ENCODE measurements at places on chromosomes 1 and 21.

DNA sequence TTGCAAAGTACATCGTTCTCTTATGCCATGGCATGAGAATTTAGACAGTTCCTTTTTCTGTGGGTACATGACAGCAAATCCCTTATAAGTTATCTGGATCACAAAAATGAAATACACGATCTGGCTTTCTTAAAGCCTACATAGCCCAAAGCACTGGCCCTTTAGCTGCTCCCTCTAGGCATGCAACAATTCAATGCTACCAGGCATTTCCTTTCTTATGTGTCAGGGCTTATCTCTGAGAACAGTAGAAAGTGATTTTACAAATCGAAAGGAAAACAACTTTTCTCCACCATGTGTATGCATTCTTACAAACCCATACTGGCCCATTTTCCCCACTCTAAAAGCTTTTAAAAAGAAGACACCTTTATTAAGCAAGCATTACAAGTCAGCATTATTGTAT, 139.7 kb downstream of the GRIK1 start:
- no peak for DNase-seq

GRCh38 chr1:212147581-212148033, 112.1 kb downstream of the DTL start:
- no peak for DNase-seq

DNA sequence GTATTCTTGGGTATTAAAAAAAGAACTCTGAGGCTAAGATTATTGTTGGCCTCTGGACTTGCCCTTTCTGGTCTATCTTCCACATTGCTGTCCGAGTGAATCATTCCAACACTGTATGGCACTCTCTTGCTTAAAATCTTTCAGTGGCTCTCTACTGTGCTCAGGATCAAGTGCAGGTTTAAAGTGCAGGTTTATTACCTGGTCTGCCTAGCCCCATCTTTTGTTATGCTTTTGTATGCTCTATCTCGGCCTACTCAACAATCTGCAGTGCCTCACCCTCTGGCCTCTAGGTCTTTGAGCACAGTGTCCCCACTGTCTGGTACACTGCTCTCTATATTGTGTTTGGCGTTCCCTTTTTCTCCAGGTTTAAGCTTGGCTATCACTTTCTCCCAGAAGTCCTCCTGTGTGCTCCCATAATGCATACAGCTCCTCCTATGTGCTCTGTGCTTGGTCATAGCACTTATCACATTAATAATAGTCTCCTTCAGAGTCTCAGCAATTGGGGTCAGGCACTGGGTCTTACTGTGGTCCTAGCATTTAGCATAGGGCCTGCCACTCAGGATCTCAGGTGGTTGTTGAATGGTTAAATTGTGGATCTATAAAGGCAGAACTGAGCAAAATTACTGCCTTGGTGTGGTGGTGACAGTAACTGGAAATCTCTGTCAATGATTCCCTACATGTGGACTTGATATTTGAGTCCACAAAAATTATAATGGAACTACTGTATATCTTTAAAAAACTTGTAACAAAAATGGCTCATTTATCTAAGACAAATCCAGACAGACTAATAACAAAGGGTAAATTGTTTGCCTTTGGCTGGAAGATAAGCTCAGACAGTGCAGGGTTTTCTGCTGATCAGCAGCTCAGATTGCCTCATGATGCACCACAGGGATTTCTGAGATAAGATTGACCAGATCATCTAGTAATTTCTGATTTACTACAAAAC, 10.6 kb upstream of the LDLRAD1 start:
- DNase-seq = no peak

DNA sequence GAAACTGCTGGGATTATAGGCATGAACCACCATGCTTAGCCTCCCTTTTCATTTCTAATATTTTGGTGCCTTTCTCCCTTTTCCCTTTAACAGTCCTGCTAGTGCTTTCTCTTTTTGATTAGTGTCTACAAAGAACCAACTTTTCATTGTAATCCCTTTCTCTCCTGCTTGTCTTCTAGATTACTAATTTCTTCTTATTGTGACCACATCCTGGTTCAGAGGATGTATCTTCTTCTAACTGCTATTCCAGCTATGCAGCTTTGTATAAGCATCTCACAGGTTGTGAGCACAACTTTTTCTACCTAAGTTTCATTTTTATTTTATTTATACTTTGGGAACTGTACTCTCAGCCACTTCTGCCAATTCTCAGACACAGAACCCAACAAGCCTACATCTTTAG, 14.7 kb downstream of the ZNF648 start:
- DNase-seq = no peak

- no peak for DNase-seq
Measured at GRCh38 chr1:36869054-36869453, 165.3 kb downstream of the GRIK3 start.

DNA sequence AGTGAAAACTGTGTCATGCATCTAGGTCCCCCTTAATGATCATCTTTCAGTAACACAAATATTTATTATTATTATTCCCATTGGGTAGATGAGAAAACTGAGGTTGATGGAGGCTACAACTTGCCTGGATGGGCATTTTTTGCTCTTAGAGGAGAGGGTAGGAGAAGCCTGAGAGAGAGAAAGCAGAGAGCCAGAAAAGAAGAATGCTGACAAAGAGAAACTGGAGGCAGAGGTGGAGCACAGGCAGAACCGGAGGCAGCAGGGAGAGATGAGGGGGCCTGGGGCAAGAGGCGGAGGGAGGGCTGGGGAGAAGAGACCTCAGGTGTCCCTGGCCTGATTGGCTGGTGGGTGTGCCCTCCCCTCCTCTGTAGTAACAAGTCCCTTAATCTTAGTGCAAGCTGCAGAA, 4.1 kb downstream of the BLACAT1 start:
- DNase-seq = no peak

DNA sequence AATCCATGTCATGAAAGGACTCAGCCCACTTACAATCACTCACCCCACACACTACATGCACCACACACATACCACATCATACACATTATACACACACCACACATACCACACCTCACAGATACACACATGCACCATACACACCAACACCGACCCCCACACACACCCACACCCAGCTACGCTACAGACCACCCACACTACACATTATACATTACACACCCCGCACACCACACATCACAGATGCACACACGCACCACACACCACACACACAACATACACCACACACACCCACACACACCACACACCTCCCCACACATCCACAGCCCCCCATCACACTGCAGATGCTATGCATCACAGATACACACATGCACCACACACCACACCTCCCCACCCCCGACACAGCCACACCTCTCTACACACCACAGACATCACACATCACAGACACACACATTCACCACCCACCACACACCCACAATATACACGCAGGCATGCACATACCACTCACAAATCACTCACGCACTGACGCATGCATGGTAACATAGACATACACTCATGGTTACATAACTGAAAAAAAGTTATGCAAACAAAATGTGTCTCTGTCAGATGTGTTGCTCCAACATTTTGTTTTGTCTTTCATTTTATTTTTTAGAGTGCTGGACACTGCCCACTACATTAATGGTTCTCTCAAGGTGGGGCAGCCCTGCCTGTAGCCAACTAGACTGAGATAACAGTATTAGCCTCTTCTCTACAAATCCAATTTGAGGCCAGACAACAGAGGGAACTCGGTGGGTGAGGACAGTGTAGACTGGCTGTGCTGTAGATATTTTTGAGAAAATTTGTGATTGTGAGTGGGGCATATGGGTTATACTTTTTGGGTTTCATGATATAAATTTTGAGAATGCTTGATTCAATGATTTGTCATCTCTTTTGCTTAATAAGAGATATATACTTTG, 15.2 kb upstream of the PGBD2 start:
- no peak for DNase-seq

- DNase-seq = no peak
Measured at GRCh38 chr1:167221126-167221737, 546 bp downstream of the POU2F1 start.

DNA sequence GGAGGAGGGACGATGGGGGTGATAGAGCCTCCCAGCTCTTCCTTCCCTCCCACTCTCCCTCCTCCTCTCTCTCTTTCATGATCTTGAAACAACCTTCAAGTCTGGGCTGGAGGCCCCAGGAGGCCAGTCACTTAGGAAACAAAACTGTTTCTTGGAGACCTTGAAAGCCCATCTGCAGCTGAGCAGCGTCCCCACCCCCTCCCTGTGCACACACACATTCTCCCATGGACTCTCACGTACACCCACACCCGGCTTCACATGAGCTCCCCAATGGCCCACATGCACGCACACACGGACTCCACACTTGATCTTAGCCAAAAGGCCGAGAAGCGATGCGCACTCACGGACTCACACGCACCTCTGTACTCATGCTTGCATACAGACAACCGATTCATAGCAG, 3.2 kb upstream of the ATP1A2 start:
- DNase-seq = no peak

- no peak for DNase-seq
Measured at GRCh38 chr1:160726498-160727315, 12.3 kb upstream of the SLAMF7 start.

GRCh38 chr1:182633657-182634281, 29.6 kb upstream of the RGS16 start:
- DNase-seq = no peak

GRCh38 chr1:35924838-35925237, 6.1 kb upstream of the AGO3 start:
- no peak for DNase-seq

- DNase-seq = no peak
Measured at GRCh38 chr1:9341301-9341845, 48.7 kb downstream of the SPSB1 start.

- DNase-seq = no peak
Measured at GRCh38 chr1:30403726-30404125, 319.7 kb downstream of the MATN1 start.

DNA sequence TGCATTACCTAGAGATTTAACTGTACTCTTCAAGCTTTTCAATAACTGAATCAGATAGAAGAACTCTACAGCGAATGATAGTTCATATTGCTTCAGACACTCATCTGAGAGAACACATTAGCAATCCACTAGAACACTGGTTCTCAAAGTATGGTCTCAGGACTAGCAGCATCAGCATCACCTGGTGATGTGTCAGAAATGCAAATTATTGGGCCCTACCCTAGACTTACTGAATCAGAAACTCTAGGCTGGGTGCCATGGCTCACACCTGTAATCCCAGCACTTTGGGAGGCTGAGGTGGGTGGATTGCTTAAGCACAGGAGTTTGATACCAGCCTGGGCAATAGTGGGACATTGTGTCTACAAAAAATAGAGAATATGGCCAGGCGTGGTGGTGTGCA, 24.9 kb upstream of the GLIS1 start:
- no peak for DNase-seq

DNA sequence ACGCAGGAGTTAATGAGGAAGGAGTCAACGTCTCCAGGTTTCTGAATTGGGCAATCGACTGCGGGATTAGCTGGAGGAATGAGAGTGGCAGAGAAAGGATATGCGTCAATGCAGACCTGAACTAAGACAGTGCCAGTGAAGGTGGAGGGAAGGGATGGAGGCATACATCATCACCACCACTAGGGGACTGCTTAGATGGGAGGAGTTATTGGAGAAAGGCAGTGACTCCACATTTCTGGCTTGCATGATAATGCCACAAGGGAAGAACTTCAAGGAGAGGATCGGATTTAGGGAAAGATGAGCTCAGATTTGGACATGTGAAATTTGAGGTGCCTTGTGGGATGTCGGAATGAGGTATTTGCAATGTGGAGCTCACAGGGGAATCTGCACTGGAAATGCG, 17.5 kb downstream of the VASH2 start:
- DNase-seq = no peak

DNA sequence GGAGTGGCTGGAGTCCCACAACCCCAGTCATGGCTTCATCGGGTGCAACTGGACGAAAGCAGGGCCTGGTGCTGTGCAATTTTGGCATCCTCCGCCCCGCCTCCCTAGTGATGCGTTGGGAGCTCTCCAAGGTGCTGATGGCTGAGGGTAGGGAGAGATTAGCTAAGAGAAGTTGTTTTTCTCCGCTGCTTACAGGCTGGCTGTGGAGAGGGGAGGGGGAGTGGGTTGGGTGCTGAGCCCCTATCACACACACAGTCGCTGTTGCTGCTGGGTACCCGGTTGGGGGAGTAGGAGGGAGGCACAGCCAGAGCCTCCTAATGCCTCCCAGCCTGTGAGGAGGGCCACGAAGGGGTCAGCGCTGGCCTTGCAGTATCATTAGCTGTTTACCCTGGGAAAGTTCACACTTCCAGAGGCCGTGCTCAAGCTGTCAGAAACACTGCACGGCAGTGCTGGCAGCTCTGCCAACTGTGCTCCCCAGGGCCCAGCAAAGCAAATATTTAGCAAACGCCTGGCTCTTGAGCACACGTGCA, 110.0 kb downstream of the GRIK3 start:
- no peak for DNase-seq

- DNase-seq = no peak
Measured at GRCh38 chr1:10987840-10988417, 24.5 kb upstream of the TARDBP start.

GRCh38 chr1:230641900-230642262, 400 bp upstream of the COG2 start:
- DNase-seq = no peak

GRCh38 chr1:184028854-184029623, 8.5 kb downstream of the COLGALT2 start:
- no peak for DNase-seq

DNA sequence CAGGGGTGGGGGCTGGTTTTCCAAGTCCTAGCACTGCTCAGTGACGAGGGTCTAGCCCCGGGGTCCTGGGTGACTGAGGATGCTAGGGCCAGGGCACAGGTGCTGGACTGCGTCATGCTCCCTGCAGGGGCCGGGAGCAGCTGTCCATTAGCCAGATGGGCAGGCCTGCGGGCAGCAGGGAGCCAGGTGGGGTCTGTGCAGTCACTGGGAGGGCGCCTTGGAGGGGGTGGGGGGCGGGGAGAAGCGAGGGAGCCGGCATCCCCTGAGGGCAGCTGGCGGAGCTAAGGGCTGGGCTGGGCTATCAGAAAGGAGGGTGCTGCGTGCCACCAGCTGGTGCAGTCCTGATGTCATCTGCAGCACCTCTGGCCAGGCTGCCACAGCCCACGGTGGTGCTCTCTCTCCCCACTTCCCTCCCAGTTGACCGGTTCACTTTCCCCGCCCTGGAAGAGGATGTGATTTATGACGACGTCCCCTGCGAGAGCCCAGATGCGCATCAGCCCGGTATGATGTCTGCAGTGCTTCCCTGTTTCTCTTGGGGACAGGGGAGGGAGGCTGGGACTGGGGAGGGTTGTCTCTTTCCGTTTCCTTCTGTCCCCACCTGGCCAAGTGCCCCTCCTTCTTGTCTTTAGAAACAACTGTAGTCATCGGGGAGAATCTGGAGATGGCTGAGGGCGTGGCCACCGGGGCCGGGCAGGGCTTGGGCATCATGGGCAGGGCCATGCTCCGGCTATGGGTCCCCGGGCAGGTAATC, 63.8 kb downstream of the ARHGEF10L start:
- DNase-seq = no peak

Data from stimulated activated CD8-positive, alpha-beta memory T cell treated with anti-CD3 and anti-CD28 coated beads, Interleukin-7, amount 100 ng/mL, for 24 hours (primary cell).